ENCODE measurements at places on chromosomes 1 and 21.

GRCh38 chr1:92784021-92784638, 778 bp downstream of the EVI5 start:
- peak; percentile 67 for DNase-seq

- no peak for DNase-seq
Observed at GRCh38 chr1:211287218-211287617, 28.1 kb downstream of the RCOR3 start.

DNA sequence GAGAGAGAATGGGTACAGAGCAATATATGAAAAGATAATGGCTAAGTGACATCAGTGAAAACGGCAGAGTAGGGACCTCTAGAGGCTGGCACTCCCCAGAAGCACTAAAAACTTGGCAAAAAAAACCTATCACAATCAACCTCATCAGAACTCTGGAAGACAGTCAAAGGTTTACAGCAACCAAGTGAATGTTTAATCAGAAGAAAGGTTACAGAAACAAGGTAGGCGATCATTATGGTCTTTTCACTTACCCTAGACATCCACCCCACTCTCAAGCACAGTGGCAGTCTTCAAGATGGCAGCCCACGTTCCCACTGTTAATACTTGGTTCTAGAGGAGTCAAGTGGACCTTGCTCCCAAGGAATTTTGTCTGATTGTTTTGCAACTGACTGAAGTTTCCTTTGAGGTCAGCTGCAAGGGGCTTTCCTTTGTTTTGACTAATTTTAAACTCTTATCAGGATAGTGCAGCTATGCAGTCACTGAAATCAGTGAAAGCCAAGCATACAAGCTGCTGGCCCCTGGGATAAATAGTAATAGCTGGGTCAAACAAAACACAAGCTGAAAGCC, 7.2 kb downstream of the KIFAP3 start:
- DNase-seq, result no peak

DNA sequence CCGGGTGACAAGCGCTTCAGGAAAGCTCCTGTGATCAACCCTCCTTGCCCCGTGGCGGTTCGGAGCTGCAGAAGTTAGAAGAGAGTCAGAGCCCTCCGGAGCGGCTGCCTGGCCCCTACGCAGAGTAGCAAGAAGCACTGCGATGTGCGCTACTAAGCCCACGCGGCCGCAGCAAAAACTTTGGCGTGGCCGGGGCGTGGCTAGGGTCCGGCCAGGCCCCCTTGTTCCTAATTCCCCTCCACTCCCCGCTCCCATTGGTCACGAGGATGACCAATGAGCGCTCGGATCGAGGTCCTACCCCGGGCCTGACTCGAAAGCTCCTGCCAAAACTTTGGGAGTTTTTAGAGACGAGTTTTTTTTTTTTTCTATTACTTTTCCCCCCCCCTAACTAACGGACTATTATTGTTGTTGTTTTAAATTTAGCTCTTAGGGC, at the start of gene HLX:
HLX (plus strand) TSS at position 368 of the 433 bp plus-strand sequence. CDS start 415 bp downstream, outside the sequence.
- peak; percentile 82 for DNase-seq

DNA sequence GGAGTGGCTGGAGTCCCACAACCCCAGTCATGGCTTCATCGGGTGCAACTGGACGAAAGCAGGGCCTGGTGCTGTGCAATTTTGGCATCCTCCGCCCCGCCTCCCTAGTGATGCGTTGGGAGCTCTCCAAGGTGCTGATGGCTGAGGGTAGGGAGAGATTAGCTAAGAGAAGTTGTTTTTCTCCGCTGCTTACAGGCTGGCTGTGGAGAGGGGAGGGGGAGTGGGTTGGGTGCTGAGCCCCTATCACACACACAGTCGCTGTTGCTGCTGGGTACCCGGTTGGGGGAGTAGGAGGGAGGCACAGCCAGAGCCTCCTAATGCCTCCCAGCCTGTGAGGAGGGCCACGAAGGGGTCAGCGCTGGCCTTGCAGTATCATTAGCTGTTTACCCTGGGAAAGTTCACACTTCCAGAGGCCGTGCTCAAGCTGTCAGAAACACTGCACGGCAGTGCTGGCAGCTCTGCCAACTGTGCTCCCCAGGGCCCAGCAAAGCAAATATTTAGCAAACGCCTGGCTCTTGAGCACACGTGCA, 110.0 kb downstream of the GRIK3 start:
- DNase-seq, result peak; percentile 71
